ENCODE measurements at places on chromosomes 4 and X.

DNA sequence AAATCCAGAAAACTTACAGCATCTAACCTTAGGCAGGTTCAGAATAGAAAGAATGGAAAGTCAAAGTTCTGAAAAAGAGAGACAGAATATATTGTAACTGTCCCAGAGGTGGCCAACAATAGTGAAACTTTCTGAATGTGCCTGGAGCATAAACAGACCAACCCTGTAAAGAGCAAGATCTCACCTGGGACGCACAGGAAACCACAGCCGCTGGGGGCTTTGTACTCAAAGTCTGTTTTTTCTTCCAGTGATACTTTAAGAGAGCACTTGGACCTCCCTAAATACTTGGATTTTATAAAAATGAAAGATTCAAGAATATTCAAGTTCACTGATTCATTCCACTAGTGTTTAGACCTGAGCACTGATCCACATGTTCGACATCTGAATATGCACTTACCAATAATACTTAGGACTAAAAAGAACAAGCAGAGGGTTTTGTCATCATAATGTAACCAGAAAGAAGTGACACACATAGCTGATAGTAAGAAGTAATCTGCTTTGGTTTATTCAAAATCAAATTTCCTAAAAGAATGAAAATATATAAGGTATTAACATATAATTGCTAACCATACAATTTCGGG is 35.3 kb downstream of the ARAP2 start:
- no peak for DNase-seq

DNA sequence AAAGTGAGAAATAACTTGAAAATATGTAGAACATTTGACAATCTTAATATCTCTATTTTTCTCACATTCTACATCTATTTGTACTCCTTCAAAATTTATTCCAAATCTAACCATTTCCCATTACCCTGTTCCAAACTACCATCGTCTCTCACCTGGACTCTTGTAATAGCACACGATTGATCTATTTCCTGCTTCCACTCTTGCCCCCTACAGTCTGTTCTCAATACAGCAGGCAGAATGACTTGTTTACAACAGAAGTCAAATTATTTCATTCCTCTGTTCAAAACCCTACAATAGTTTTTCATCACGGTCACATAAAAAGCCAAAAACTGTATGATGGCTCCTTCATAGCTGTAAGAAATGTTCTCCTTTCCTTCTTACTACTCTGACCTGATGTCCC is 21.1 kb upstream of the LUZP4 start:
- no peak for DNase-seq

DNA sequence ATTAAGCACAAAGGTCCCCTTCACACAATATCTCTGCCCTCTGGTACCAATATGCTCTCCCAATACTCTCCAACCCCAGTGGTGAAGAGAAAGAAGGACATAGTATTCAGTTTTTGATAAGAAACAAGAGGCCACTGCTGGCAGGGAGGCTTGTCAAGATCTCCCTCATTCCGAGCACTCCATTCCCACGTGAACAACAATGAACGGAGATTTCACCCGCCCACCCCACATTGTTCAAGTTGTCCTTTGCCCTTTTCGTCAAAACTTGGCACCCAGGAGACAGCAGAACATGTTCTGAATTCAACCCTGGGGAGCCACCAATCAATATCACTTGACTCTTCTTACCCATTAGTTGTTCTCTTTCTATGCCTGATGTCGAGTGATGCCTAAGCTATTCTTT is 54.2 kb upstream of the SLC25A4 start:
- DNase-seq: no peak

DNA sequence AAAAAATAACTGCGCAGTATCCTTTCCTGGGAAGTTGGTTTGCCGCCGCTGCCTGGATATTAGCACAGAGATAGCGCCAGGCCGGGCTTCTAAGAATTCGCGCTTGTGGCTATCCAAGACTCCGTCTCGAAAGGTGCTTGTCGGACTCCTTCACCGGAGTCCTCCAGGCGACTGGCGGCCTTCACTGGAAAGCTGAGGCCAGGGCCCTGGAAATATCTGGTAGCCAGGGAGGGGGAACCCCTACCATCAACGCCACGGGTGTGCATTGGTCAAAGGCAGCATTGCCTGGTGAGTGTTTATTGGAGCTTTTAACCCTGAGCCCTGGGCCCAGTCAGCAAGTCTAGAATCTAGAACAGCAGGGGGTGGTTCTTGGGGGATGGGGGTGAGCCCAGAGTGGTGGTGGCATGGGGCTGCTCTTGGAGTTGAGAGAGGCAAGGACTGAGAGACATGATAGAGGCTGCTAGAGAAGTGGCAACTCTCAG is 577 bp upstream of the PIM2 start:
- DNase-seq: no peak

- DNase-seq: no peak
Measured at GRCh38 chr4:184024637-184025036, 119.5 kb downstream of the STOX2 start.

DNA sequence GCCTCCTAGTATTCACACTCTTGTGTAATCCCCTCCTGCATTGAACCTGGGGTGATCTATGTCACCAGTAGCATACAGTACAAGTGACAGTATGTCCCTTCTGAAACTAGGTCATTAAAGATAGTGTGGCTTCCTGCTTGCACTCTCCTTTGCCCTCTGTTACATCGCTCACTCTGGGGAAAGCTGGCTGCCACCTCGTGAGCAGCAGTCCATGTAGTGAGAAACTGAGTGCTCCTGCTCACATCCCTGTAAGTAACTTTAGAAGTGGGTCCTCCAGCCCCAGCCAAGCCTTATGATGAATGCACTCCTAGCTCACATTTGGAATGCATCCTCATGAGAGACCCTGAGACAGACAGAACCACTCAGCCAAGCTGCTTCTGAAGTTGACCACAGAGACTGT is 89.8 kb upstream of the TNIP3 start:
- no peak for DNase-seq

DNA sequence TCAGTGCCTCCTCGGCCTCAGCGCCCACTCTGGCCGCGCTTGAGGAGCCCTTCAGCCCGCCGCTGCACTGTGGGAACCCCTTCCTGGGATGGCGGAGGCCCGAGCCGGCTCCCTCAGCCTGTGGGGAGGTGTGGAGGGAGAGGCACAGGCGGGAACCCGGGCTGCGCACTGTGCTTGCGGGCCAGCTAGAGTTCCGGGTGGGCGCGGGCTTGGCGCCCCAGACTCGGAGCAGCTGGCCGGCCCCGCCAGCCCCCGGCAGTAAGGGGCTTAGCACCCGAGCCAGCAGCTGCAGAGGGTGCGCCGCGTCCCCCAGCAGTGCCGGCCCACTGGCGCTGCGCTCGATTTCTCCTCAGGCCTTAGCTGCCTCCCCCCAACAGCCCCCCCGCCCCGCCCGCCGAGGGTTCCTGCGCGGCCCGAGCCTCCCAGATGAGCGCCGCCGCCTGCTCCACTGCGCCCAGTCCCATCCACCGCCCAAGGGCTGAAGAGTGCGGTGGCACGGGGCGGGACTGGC is 1137.0 kb downstream of the PCDH18 start:
- DNase-seq: no peak

GRCh38 chrX:71652405-71652804 is 14.9 kb upstream of the LOC101059915 start:
- peak; percentile 18 for DNase-seq
